T-cell (primary cell): ENCODE measurements at places on chromosomes 7 and 10. TPM values are rescaled to one million over a fixed set of nuclear protein-coding genes. Genes with fewer than 3 reads are reported as not detected.

Gene ZNF485
- 11.3 TPM for total RNA-seq

Gene PTPRN2
- total RNA-seq = 0.82 TPM

Gene TMEM196
- not detected for total RNA-seq

Gene AZGP1
- total RNA-seq = not detected

Gene GPR26
- total RNA-seq = not detected

Gene VPS26A
- 28.2 TPM for total RNA-seq

Gene PLPP4
- not detected for total RNA-seq

Gene ZNF503
- not detected for total RNA-seq

Gene FAM3C
- 15.6 TPM for total RNA-seq

Gene CCDC146
- 14.7 TPM for total RNA-seq

Gene FAM204A
- total RNA-seq = 58.0 TPM

Gene KAZALD1
- 0.29 TPM for total RNA-seq
